ENCODE measurements at places on chromosomes 11 and 22.

DNA sequence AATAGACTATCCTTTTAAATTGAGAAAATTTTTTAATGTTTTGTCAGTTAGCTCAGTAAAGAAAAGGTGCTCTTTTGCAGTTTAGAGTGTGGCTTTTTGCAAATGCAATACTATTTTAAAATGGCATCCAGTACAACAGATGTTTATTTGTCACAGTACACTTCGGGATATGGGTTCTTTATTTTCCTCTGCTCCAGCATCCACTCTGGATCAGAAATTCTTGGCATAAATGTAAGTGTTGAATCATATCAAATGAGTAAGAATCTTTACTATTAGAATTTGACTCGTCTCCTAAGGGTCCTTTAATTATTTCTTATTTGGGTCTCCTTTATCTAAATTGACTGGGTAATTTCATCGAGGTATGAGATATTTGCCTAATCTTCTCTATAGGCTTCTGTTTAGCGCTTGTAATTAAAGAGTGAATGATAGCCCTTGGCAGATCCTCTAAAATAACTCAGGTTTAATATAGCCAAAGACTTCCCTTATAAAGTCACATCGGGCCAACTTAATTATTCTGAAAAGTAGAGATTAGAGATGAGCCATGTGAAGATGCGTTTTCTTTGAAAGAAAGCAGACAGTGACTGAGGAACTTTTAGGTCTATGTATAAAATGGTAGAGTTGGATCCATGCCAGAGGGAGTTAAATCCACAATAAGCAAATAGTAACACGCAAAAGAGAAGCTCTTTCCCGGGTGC, 132.7 kb downstream of the CASP12 start:
- no peak for DNase-seq

DNA sequence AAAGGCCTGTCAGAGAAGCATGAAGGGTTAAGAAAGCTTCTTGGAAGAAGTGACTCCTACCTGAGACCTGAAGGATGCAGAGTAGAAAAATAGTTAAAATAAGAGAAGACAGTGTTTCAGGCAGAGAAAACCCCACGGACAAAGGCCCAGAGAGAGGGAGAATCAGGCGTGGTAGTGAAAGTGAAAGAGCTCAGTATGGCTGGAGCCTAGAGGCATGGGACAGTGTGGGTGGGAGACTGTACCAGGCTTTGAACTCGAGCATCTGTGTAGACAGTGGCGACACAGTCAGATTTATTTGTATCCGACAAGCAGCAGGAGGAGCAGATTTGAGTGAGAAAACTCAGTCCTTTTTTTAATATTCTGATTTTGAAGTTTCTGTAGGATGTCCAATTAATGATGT, 360.0 kb downstream of the OPCML start:
- DNase-seq, result no peak

GRCh38 chr11:35030716-35031213, 108.2 kb upstream of the CD44 start:
- DNase-seq, result peak; percentile 55

GRCh38 chr22:36258701-36259614, 6.0 kb downstream of the APOL1 start:
- peak; percentile 71 for DNase-seq

DNA sequence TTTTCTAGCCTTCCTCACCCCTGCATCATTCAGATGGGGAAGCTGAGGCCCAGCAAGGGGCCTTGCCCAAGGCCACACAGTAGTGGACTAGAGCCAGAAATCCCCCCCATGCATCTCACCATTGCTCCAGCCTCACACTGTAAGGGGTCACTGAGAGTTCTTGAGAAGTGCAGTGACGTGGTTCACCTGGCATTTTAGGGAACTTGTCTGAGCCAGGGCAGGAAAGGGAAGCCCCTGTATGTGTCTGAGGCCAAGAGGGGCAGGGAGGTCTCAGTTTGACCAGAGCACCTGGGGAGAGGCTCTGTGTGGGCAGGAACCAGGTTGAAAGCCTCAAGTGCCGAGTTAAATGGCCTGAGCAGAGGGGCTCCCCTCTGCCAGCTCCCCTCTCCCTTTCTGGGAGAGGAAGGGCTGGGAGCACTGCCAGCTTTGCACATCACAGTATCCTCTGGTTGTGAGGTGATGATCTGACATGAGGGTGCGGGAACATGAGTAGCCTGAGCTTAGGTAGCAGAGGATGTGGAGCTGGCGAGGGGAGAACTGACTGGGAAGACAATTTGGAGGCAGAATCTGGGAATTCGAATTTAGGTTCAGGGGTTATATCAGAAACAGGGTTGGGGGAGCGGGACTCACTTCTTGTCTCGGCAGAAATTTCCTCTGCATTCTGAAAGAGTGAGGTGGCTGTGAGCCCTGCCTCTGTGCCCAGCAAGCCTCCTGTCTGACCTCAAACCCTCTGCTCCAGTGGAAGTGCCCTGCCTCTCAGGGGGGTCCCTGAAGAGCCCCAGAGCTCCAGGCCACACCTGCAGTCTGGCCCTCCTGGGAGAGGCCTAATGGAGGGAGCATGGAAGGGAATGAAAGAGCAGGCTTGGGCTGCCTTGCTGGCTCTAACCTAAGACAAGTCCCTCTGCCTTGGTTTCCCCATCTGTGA, 14.6 kb downstream of the ARHGEF17 start:
- no peak for DNase-seq
